ENCODE measurements at places on chromosomes 3 and 15.

GRCh38 chr15:85878828-85879225 is 84.1 kb upstream of the KLHL25 start:
- no peak for DNase-seq

GRCh38 chr15:79615754-79616153 is 183.6 kb downstream of the MINAR1 start:
- no peak for DNase-seq

- peak; percentile 94 for DNase-seq
Observed at GRCh38 chr3:34012102-34012461, 213.7 kb downstream of the PDCD6IP start.

DNA sequence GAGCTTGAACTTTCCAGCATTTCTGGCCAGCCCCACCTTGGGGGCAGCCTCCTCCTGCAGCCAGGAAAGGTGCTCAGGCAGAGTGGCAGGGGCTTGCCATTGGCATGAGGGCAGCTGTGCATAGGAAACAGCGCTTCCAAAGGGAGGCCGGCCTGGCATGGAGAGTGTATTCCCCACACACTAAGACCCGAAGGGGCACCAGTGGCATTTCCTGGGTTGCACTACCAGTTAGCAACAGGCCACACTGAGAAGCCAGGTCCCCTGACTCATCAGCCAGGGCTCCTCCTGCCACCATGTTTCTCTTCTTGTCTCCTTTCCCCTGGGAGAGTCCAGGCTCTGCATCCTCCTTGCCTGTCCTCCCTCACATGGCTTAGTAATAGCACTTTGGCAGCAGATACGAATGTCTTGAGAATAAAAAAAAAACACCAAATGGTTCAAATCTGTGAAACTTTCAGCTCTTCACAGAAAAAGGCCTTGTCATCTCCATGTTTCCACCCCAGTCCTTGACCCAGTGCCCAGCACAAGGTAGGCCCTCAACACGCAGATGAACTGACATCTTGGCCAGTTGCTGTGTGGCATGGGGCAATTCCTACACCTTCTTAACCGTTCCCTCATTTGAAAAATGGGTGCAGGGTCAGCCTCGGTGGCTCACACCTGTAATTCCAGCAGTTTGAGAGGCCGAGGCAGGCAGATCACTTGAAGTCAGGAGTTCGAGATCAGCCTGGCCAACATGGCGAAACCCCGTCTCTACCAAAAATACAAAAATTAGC is 180.4 kb downstream of the SMAD6 start:
- no peak for DNase-seq

DNA sequence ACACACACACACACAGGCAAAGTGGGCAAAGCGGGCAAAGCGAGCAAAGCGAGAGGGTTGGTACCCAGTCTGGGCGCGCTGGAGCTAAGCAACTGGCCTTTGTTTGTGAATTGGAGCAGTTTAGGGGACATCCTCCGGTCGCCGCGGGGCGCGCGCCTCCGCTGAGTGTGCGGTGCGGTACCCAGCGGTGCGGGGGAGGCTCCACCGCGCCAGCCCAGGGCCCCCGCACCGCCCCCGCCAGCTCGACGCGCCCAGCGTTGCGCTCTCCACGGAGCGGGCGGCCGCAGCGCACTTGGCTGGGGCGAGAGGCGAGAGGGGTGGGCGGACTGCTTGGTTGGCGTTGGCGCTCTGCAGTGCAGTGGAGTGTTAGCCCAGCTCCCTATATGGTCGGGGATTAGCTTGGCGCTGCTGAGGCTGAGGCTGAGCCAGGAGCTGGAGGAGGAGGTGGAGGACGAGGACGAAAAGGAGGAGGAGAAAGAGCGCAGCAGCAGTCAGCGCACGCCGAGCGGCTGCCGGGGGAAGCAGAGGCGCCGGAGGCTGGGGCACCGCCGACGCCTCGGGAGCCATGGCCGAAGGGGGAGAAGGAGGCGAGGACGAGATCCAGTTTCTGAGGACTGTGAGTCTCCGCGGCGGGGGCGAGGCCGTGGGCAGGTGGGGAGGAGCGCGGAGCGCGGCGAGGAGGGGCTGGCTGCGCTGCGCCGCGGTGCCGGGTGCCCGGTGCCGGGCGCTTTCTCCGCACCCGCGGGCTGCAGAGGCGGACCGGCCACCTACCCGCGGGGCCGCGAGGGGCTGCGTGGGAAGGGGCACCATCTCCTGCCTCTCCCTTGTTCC is at the start of gene RYR3:
TSS of gene RYR3 (plus strand) at position 487 of the 831 bp plus-strand sequence. CDS start at position 566, 79 bp downstream.
- DNase-seq = no peak

GRCh38 chr3:152540120-152540519 is 271.4 kb downstream of the MBNL1 start:
- no peak for DNase-seq

DNA sequence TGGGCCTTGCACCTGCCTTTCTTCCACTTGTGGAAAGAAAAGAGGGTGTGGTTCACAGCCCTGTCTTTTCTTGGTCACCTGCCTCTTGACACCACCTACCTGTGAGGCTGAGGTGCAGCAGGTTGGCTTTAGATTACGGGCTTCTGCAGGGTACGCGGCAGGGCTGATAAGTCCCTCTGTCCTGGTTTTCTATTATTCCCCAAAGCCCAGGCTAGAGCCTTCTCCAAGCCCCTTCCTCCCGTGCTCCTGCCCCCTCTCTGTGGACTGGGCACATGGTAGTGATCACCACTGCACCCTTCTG is 44.8 kb upstream of the HACD2 start:
- no peak for DNase-seq

GRCh38 chr3:30188713-30189112 is 417.7 kb upstream of the TGFBR2 start:
- DNase-seq = no peak

GRCh38 chr3:177906126-177906511 is 630.1 kb upstream of the KCNMB2 start:
- peak; percentile 18 for DNase-seq

DNA sequence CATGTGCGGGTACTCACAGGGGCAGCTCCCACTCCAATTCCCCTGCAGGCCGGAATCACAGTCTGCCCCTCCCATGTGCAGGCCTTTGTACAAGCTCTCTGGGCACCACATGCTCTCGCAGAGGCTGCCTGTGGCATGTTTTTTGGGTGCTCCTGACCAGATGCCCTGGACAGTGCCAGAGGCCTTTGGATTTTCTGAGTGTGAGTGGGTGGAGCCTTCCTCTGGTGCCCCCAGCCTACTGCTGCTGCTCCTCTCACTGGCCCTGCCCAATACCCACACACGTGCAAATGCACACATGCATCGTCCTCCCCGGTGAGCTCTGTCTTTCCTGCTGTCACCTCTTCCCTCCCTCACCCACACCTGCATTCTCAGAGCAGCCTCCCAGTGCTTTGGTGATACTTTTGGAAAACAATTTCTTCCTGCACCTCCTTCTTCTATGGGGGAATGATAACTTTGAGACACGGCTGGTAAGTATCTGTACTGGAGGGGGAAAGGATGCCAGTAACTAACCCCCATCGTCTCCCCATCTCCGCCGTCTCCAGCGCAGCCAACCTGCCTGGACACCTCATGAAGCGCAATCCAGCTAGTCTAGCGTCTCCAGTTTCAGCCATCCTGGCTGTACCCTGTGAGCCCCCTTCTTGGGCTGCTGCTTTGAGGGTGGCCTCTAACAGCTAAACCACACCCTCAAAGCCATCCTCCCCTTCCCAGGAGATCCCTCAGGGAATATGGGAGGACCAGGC is 229.4 kb upstream of the TOPAZ1 start:
- DNase-seq = no peak

DNA sequence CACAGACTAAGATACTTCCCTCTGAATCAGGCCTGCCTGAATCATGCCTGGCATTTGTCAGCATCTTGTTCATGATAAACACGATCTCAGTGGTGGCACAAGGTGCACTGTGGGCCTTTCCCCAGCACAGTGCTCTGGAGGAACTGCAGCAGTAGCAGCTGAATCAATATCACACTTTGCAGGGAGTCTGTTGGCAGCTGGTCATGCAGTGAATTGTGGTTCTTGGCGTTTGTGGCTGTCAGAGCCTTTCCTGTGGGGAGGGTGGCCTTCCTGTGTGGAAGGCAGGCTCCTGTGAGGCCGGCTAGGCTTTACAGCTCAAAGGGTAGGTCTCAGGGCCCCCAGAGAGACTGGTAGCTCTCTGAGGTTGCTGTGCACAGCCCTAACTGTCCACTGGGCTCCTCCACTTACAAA is 54.4 kb upstream of the TLE3 start:
- no peak for DNase-seq

GRCh38 chr15:65395567-65396202 is 17.9 kb upstream of the IGDCC3 start:
- DNase-seq = no peak

DNA sequence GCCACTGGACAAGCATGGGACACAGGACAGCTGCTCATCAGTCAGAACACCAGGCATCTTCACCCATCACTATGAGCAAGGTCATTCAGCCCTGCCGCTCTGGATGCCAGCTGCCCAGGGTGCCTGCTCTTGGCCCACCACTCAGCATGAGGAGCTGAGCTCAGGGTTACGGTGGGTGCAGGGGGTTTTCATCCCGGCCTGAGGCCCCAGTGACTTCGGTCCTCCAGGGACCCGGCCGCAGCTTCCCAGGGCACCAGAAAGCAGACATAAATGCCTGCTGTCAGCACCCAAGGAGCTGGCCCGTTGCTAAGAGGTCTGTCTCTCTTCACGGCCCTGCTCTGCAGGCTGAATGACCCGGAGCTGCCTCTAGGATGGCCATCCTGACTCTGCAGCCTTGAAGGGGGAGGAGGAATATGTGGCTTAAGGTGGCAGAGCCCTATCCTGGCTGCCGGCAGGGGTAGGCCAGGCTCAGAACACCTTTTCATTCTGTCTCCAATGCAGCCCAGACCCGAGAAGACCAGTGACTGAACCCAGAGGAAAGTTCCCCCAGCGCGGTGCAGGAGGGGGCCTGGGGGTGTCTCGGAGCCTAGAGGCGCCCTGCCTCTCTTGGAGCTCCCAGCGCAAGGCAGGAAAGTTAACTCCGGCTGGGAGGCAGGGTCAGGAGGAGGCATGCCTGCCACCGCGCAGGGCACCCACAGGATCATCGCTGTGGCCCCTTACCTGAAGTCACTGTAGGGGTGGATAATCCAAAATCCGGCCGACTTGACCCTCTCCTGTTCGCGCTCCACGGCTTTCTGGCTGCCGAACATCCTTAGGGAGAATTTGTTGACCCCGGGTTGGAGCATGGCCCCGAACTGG is 1.8 kb downstream of the HCN4 start:
- no peak for DNase-seq

GRCh38 chr3:110405830-110406585 is 665.6 kb upstream of the NECTIN3 start:
- no peak for DNase-seq

GRCh38 chr15:78369161-78369560 is 29.0 kb downstream of the CRABP1 start:
- no peak for DNase-seq

DNA sequence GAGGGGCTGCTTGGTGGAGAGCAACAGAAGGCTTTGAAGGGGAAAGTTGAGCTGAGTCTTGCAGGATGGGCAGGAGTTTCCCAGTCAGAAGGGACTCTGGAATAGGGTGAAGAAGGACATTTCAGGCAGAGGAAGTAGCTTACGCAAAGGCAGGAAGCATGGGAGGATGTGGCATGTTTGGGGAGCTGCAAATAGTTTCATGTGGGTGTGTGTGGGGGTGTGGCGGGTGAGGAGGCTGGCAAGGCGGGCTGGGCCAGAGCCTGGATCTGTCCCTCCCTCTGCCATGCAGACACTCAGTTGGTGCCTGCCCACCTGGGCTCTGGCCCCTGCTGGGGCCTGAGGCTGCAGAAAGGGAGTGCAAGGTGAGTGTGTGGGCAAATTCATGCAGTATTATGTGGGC is 10.4 kb downstream of the TEX264 start:
- no peak for DNase-seq

GRCh38 chr15:69668039-69668705 is 215.6 kb downstream of the RPLP1 start:
- no peak for DNase-seq

DNA sequence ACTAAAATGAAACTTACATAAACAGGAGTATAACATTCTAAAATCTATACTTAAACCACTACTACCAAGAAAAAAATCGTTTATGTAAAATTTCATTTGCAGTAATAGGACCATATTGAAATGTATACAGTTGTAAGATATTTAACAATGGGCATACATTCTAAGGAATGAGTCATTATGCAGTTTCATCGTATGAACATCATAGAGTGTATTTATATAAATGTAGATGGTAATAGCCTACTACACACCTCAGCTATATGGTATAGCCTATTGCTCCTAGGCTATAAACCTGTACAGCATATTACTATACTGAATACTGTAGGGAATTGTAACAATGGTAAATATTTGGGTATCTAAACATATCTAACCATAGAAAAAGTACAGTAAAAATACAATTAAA is 79.5 kb downstream of the DPH6 start:
- no peak for DNase-seq

- no peak for DNase-seq
Observed at GRCh38 chr3:193791041-193792032, 198.3 kb downstream of the OPA1 start.

- no peak for DNase-seq
Observed at GRCh38 chr3:38648659-38649499, 608 bp downstream of the SCN5A start.

DNA sequence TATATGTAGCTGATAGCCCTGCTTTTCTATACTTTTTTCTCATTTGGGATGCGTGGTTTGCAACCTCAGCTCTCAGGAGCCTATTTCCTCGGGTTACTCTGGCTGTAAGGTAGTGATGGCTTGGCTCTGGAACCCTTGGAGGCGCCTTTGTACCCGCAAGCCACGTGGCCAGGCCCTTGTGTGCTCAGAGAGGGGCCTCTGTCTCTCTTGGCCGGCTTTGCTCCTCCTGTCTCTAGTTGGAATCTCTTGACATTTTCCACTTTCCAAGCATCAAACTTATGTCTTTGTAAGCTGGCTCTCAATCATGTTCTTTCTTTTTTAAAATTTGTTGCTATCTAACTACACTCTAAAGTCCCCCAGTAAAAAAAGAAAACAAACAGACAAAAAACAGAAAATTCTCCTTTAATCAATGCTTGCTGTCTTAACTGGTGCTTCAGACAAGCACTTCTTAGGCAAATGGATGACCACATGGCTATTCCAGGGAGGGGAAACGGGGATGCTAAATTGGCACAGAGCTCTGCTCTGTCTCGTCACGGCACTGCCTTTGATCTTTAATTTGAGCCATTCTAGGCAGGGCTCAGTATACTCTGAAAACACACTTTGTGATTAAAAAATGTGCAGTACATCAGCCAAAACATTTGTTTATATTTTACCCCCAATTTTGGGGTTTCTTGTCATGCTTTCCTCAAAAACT is 180.4 kb upstream of the NR2E3 start:
- DNase-seq = no peak

DNA sequence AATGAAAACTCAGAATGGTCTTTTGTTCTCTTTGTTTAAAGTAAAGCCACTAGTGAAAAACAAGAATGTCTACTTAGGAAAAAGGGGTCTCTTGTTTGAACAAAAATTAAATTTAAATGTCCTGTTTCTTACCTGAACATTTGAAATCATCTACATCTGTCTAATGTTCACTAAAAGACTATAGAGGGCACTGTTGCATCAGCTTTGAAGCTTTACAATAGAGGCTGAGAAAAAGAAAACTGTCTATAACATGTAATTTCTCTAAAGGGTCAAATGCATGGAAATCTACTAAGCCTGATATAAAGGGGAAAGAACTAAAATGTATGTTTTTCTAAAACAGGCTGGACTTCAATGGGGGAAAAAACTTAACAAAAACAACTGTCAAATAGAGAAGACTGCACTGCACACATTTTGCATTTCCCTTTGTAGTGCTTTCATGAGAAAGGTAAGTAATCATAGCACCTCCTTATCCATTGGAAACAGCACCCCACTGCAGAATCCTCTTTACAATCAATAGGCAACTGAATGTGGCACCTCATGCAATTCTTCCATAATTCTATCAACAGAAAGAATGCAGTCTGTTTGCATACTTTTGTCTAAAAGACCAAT is 26.3 kb downstream of the DPH6 start:
- DNase-seq = no peak

GRCh38 chr3:168473334-168473890 is 377.7 kb upstream of the GOLIM4 start:
- DNase-seq = no peak

Measured in amniotic stem cell (primary cell).